ENCODE measurements at places on chromosomes 5 and 9.

DNA sequence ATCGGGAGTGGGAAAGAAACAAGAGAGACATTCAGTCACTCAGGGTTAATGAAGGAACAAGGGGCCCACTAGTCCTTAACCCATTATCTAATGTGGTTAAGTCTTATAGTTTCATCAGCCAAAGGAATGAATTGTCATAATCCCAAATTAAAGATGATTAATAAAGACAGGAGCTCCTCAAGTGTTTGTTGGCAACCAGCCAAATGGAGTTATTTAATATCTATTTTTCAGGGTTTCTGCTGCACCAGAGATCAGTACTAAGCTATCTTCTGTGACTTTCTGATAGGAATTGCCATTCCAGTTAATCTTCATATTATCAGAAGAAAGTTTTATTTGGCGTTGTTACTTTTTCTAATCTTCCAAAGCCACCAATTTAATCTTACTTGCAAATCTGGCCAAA, 34.0 kb upstream of the FCHO2 start:
- peaks cover 16% of the 10 kb centered on the region for H3K4me1 ChIP-seq
- peaks cover 11% of the 10 kb centered on the region for H3K36me3 ChIP-seq
- no peak for DNase-seq
- no peak overlapping the region for H3K4me3 ChIP-seq

DNA sequence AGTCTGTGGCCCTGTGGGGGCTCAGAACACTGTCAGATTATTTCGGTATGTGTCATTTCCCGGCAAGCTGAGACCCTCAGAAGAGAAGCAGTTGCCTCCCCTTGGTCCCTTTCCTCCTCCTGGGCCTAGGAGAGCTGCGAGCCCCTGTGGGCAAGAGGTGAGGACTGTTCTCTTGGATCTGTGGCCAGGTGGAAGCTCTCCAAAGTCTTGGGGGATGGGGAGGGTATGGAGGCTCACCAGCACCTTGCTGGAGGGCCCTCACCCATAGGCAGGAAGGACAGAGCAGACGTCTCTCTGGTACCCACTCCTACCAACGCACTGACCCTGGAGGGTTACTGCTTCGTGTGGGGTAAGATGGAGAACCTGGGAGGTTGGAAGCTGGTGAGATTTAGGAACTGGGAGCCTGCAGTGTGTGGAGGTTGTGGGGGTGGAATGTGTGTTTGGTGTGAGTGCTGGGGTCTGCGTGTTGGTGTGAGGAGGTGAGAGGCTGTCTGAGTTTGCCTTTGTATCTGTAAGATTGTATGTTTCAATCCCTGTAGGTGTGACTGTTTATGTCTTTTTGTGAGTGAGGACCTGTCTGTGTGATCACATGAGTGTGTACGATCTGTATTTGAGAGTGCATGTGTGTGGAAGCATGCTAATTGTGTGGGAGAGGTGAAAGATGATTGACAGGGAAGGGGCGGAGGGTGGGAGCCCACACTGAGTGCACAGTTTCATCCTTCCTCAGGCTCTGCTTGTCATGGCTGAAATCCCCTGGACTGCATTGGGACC, 52.4 kb upstream of the PSD2 start:
- no peaks in the 10 kb centered on the region for H3K36me3 ChIP-seq
- peak overlapping the region; percentile 69 for H3K27ac ChIP-seq
- peaks cover 89% of the 10 kb centered on the region for H3K4me1 ChIP-seq
- DNase-seq = no peak
- H3K4me3 ChIP-seq = no peak overlapping the region
- no peaks in the 10 kb centered on the region for H3K27me3 ChIP-seq

- H3K36me3 ChIP-seq = peaks cover 5% of the 10 kb centered on the region
- H3K27ac ChIP-seq = no peak overlapping the region
- DNase-seq = no peak
- peaks cover 21% of the 10 kb centered on the region for H3K4me1 ChIP-seq
- no peak overlapping the region for H3K4me3 ChIP-seq
Measured at GRCh38 chr9:114061830-114062474, 16.1 kb downstream of the AMBP start.

- no peak overlapping the region for H3K27ac ChIP-seq
- H3K36me3 ChIP-seq = no peaks in the 10 kb centered on the region
- no peaks in the 10 kb centered on the region for H3K27me3 ChIP-seq
- DNase-seq = no peak
Measured at GRCh38 chr5:170642776-170643436, 139.1 kb downstream of the KCNIP1 start.

DNA sequence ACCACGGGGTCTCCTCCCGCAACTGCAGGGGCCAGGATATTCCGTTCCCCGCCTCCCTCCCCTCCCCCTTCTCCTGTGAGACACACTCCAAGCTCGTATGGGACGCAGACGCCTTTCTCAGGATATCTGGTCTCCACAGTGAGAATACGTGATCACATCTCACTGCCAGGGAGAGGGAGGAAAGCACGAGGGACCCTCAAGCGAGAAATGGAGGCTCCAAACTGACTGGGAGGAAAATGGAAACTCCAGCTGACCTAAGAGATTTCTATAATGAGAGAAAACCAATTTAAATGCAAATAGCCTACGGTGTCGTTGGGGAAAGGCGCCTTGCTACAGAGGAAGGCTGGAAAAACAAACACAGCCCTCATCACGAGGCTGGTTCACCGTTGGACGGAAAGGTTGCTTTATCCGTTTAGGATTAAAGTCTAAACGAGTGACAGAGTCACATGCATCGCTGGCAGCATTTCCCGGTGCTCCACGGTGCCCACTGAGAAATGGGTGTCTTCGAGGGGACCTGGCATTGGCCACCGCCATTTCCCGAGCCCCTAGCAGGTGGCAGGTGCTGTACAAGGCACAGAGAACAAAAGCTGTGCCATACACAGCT, 116.9 kb upstream of the CPEB4 start:
- H3K4me1 ChIP-seq = peaks cover 9% of the 10 kb centered on the region
- no peak overlapping the region for H3K4me3 ChIP-seq
- H3K36me3 ChIP-seq = no peaks in the 10 kb centered on the region
- no peak overlapping the region for H3K27ac ChIP-seq
- no peak for DNase-seq

Data from chondrocyte (in vitro differentiated cells).